ENCODE measurements at places on chromosomes 13 and 19. TPM values are rescaled to one million over a fixed set of nuclear protein-coding genes. Genes with fewer than 3 reads are reported as not detected.

NKPD1 gene
- 0.34 TPM for polyA plus RNA-seq

ELSPBP1 gene
- polyA plus RNA-seq: not detected

DNA sequence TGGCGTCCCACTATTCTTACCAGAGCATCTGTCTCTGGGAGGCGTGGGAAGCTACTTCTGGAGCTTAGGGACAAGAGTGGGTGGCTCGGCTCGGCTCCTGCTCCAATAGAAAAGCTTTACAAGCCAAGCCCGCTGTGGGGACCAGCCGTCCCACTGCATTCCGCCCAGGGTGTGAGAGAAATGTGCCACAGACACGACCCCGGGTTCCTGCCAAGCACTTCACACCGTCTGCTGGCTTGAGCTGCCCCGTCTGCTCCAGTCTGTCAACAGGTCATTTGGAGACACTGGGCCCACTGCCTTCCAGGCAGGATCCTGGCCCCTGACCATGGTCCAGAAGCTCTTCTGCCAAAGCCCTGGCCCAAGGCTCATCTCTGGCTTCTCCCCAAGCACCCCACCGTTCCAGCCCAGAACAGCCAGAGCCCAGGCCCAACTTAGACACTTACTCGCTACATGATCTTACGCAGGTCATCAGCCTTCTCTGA lies 6.5 kb upstream of the FKRP start:
- no peak for DNase-seq

DNA sequence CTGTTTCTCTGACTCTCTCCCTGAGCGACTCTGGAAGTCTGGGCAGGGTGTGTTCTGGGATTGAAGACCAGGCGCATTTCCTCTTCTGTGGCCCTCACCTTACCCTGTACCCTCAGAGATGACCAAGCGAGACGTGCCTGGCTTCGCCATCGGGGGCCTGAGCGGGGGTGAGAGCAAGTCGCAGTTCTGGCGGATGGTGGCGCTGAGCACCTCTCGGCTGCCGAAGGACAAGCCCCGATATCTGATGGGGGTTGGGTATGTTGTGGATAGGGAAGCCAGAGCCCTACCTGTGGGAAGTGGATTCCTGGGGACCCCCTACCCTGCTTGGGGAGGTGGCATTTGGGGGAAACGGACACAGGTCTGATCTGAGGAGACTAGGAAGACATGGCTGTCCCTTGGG lies 5.8 kb upstream of the DNM2 start:
- no peak for DNase-seq

DNA sequence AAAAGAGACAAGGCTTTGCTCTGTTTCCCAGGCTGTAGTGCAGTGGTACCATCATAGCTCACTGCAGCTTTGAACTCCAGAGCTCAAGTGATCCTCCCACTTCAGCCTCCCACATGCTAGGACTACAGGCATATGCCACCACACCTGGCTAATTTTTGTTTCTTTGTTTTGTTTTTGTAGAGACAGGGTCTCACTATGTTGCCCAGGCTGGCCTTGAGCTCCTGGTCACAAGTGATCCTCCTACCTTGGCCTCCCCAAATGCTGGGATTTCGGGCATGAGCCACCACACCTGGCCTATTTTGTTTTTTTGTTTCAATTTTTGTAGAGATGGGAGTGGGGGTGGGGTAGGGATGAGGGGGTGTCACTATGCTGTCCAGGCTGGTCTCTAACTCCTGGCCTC lies 6.9 kb downstream of the WDR87 start:
- DNase-seq: no peak

DNA sequence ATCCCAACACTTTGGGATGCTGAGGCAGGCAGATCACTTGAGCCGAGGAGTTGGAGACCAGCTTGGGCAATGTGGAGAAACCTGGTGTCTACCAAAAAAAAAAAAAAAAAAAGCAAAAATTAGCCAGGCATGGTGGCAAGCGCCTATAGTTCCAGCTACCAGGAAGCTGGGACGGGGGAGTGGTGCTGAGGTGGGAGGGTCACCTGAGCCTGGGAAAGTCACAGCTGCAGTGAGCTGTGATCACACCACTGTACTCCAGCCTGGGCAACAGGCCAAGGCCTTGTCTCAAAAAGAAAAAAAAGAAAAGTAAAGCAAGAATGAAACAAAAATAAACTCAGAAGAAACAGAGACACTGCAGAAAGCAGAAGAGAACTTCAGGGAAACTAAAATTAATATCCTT lies 31.6 kb downstream of the MTRF1 start:
- DNase-seq: no peak

- no peak for DNase-seq
Observed at GRCh38 chr19:42123765-42124164, 8.5 kb downstream of the POU2F2 start.

DNA sequence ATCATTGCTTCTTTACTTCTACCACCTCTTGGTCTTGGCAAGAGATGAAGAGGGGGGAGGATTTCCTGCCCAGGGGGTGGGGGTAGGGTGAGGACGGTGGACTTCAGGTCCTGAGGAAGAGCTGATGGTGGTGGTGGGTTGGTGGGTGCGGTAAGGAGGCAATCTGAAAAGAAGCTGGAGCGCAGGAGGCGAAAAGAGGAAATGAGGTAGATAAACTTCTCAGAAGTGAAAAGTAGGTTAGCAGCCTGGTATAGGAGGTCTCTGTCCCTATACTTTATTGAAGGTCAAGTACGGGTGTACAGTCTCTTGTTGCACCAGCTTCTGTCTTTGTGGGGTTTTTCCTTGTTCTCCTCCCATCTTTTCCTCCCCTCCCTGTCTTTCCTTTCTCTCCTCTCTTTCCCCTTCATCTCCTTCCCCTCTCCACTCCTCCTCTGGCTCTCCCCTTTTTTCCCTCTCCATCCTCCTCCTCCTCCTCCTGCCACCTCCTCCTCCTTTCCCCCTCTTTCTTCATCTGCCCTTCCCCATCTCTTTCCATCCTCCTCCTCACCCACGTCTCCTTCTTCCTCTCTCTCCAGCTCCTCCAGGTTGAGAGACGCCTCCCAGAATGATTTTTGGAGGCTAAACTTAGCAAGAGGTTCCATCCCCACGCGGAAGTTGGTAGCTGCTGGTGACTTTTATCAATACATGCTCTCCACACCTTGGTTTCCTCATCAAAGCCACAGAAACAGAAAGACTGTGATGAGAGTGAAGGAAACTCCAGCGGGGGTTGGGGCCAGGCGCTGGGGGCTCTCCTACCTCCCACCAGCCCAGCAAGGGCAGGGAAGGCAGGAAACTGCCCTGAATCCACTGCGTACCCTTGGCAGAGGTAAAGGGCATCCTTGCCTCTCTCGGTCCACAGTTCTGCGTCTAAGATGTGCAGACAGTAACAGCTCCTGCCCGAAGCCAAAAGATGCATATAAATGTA lies 15.3 kb downstream of the TNFSF14 start:
- DNase-seq: no peak

DNA sequence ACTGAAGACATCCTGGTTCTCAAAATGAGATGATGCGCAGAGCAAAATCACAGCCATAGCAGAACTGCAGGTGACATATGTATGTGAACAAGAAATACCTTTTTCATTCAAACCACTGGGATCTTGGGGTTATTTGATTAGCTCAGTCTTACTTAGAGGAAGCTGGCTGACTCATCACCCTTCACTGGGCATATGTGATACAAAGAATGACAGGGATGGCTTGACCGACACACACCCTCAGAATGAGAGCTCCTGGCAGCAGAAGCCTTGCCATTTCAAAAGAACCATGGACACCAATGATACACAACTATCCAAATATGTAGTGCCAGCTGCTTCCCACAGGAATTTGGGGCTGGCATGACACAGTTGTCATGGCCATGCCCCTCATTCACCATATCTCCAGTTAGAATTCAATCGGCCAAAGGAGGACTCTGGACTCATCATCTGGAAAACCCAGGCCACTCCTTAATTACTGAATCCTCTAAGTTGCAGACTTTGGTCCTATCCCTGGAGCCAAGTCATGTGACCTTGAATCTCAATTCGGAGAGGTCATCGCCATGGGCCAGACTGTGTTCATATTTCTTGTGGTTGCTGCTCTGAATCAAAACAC lies 115.8 kb downstream of the KATNAL1 start:
- DNase-seq: no peak

DNA sequence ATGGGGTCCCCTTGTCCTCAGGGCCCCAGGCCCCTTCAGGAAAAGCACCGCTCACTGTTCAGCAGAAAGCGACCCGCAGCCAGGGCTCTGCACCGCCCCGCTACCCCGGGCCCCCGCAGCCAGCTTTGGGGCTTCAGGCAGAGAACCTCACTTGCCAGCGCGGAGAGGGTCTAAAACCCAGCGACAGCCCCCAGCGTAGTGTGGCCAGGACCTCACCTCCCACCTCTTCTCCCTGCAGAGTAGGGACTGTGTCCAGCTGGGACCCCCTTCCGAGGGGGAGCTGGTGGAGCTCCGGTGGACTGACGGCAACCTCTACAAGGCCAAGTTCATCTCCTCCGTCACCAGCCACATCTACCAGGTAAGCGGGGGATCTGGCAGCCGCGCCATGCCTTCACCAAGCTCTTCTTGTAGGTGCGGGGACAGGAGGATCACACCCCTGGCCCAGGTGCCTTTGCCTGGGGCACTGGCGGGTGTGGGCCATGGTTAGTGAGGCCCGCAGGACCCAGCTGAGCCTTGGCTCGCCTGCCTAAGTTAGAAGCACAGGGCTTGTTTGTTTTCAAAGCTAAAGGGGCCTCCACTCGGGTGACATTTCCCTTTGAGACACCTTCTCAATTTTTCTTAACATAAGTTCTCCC lies 175.7 kb downstream of the KDM4B start:
- no peak for DNase-seq

GRCh38 chr19:8338835-8339234 lies 4.2 kb downstream of the KANK3 start:
- DNase-seq: no peak

Measured in forelimb muscle (tissue), 1 donor.